Right lung (tissue), 10 donors: ENCODE measurements at places on chromosomes 1 and 21. TPM values are rescaled to one million over a fixed set of nuclear protein-coding genes. Genes with fewer than 3 reads are reported as not detected.

DNA sequence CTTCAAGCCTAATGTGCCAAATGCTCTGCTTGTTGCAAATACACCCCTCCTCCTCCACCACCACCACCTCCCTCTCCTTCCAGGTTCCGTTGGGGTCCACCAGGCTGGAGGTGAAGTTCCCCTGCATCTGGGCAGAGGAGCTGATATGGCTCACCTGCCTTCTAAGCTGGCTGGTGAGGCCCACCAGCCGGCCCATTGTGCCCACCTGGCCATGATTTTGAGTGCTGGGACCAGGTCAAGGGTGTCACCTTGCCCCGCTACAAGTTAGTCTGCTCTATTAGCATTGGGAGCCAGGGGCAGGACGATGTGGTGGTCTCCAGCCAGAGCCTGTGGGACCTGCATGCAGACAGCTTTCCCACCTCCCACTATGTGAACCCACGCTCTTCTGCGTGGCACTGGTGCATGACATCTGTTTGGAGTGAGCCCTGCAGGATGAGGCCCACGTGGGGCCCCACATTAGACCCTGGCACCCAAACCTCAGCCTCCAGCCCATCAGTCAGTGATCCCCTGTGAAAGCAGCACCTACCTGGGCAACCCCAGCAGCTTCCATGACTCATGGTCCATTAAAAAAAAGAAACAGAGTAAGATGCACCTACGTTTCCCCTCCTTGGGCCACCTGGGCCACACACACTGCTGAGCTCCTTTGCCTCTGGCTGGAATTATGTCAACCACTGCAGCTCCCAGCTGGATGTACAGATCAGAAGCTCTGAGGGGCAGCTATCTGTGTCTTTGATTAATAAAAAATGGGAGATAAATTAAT lies 15.6 kb upstream of the CDCP2 start:
- no peak for DNase-seq

Gene TPR
- polyA plus RNA-seq = 78.6 TPM

DNA sequence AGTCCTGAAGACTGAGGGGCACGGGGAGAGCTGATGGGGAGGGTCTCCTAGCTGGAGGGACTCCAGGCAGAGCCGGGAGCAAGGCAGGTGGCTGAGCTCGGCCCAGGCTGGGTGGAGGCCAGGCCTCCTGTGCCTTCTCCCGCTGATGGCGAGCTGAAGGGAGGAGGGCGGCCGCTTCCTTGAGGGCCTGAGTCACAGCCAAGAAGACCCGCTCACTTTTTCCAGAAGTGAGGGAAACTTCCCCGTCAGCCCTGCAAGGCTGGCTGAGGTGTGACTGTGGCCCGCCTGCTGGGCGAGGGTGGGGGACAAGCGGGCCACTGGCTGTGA lies 1.7 kb upstream of the VWA1 start:
- no peak for DNase-seq

DNA sequence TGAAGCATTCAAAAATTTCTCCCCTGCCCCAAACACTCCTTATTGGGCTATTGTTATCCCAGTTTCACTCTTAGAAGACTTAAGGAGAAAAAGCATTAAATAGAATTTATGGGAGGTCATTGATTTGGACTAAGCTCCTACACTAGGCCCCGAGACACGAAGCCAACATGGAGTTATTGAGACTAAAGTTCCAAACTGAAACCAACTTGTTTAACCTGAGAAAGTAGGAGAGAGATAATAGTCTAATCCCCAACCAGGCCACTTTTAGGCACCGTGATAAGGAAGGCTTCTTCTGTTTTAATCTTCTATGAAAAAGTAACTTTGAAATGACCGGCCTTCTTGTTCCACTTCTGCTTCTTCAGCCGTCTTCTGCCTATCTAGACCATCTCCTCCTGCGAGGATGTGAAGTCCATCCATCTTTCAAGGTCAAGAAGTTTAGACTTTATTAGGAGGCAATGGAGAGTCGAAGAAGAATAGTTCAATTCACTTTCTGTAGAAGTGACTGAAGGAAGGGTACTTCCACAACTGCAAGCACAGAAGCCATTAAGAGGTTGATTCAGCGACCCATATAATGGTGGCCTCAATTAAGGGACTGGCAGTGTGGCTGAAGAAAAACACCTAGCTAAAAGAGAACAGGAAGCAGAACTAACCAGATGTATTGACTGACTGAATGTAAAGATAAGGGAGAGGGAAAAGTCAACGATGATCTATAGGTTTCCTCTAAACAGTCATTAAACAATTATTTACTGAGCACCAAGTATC lies 428.8 kb downstream of the SMYD3 start:
- no peak for DNase-seq

GRCh38 chr1:229561141-229561540 lies 2.6 kb upstream of the ABCB10 start:
- no peak for DNase-seq

DNA sequence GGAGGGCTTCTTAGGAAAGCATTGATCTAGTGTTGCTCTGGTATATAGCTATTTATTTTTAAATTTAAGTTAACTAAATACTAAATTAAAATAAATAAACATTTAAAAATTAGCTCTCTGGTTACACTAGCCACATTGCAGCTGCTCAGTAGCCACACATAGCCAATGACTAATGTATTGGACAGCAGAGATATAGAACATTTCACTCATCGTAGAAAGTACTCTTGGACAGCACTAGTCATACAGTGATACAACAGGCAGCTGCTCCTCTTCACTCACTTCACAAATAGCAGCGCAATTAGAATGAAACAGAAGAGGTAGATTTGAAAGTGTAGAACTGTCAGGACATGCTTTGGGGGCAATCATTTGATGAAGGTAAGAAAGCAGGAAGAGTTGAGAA lies 245.4 kb downstream of the PBX1 start:
- no peak for DNase-seq

Gene FAM177B
- 0.61 TPM for polyA plus RNA-seq

GRCh38 chr21:44083631-44084291 lies 23.4 kb upstream of the PWP2 start:
- peak; percentile 26 for DNase-seq

Gene CACHD1
- polyA plus RNA-seq = 34.4 TPM

- no peak for DNase-seq
Measured at GRCh38 chr1:209688746-209689234, 13.6 kb downstream of the G0S2 start.

DNA sequence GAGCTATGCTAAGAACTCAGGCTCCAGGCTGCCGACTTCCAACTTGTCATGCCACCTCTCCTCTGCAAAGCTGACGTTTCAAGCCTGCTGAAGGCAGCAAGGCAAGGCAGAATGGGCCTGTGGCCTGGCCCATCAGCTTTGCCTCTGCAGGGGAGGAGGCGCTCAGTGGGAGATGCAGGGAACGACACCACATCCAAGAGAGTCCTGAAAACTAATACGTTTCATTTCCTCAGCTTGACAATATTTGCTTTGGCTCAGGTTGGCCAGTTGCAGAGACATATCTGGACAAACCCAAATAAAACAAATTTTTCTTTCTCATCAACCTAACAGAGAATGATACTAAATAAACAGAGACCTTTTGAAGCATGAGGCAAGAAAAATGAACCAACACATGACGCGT lies 35.3 kb downstream of the BEND5 start:
- no peak for DNase-seq

GRCh38 chr1:51612447-51612961 lies 4.4 kb upstream of the OSBPL9 start:
- peak; percentile 57 for DNase-seq

DNA sequence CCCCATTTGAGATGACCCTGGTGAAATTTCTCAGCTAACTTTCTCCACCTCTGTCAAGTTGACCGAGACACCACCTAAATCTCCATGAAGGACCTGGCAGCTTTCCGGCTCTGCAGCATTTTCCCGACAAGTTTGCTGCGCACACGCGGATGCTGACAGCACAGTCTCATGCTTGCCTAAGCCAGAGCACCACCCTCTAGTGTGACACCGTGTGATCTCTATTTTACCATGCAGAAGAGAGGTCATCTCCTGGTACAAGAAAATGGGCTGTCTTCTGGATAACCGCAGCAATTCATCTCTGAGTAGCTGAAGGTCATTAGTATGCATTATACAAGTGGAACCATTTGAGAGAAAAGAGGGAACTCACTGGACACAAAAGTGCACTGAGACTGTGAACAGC lies 38.9 kb upstream of the H6PD start:
- no peak for DNase-seq

GRCh38 chr1:152141971-152142584 lies 16.9 kb downstream of the RPTN start:
- peak; percentile 24 for DNase-seq

GRCh38 chr1:233224311-233224710 lies 71.2 kb downstream of the PCNX2 start:
- DNase-seq = no peak

GRCh38 chr1:2967329-2967725 lies 53.9 kb upstream of the ACTRT2 start:
- DNase-seq = no peak

Gene KCNC4
- 7.8 TPM for polyA plus RNA-seq

- DNase-seq = no peak
Measured at GRCh38 chr1:198107091-198107501, 49.7 kb upstream of the NEK7 start.

Gene NAV1
- polyA plus RNA-seq = 21.2 TPM

Gene ZYG11A
- polyA plus RNA-seq = 0.14 TPM

GRCh38 chr1:3306583-3307291 lies 147.7 kb upstream of the ARHGEF16 start:
- no peak for DNase-seq

Gene NTNG1
- 20.7 TPM for polyA plus RNA-seq

GRCh38 chr1:46903481-46903880 lies 37.8 kb downstream of the CYP4A11 start:
- peak; percentile 19 for DNase-seq

DNA sequence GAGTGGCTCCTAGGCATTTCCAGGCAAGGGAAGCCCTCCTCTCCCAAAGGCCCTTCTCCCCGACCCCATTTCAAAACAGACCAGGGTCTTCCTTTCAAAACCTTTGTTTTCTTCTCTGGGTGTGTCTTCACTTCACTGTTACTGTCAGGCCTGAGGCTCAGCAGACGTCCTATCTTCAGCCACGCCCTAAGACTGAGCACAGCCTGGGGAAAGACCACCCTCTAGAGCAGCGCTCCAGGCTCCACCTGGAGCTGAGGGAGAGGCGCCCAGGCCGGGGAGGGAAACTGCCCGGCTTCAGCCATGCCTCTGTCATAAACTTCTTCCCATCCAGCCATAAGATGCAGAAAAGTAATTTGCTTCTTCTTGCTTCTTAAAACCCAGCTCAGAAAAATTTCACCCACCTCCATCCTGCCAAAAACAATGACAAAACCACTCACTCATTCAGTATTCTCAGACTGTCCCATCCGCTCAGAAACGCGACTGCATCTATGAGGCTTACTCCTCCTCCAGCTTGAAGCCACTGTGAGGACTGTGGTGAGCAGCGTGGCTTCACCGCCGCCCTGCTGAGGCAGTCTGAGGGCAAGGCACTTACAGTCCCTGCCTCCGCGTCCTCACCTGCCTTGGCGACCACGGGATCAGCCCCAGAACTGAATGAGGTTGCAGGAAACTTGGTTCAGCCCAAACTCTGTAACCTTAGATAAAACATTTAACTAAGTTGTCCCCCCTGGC lies 36.1 kb downstream of the VN1R5 start:
- no peak for DNase-seq

GRCh38 chr1:33036051-33036525 lies 595 bp downstream of the AK2 start:
- no peak for DNase-seq

DNA sequence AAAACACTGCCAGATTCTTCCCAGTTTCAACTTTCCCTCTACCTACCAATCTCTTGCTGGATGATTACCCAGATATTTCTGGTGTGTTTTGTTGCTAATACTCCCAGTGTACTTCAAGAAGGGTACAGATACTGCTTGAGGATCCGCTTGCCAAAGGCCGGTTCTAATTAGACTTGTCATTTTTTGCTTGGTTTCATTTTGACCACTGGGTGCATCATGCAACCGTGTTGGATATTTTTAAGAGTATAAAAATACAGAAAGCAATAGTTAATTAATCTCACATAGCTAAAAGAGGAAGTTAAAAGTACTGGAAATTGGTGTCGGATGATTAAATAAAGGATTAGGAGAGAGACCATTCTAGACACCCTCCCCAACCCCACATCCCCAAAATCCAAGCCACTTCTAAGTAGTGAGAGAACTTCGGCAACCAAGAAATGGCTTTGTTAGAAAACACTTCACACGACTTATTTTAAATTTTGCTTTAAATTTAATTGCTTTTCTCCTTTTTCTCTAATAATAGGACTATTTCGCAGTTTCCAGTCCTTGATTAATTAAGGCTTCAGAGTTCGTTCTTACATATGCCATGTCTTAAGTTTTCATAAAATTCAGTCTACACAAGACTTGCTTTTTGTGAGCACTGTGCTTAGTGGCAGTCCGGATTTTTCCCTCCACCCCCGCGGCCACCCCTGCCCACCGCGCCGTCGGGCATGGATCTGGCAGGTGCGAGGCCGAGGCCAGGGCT lies 2.5 kb upstream of the CDKN2C start:
- no peak for DNase-seq

DNA sequence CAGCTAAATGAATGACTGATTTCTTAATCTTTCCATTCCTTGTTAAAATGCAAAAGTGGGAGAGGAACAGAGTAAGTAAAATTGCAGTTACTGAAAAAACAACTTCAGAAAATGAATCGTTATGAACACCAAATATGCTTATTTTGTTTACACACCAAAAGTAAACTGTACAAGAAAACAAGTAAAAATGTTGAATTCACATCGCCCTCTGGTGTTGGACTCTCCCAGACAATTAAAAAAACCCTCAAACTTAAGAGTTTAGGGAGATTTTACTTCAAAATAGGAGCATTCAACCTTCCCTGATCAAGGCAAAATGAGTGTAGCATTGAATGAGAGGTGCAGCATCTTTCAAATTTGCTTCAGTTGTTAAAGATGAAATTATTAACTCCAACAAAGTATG lies 19.4 kb upstream of the ESRRG start:
- no peak for DNase-seq

- DNase-seq = no peak
Measured at GRCh38 chr1:119646521-119647227, 1.4 kb downstream of the ZNF697 start.

Gene C1orf185
- polyA plus RNA-seq = not detected

DNA sequence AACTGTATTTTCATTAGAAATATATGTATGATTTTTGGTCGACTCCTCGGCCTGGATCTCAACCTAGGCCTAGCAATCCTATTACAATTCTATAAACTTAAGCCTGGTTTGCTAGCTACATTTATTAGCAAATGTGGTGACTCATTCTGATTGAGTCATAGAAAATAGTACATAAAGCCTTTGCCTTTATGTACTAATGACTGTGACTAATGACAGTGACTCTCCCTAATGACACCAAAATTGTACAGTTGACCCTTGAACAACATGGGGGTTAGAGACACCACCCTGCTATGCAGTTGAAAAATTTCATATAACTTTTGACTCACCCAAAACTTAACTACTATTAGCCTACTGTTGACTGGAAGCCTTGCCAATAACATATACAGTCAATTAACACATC lies 78.9 kb downstream of the CLEC20A start:
- DNase-seq = no peak
